ENCODE measurements at places on chromosomes 7 and 10.

GRCh38 chr7:20199015-20199737 is 18.0 kb downstream of the MACC1 start:
- H3K36me3 ChIP-seq: no peaks in the 10 kb centered on the region
- peak overlapping the region; percentile 32 for H3K4me3 ChIP-seq
- peaks cover 53% of the 10 kb centered on the region for H3K4me1 ChIP-seq

DNA sequence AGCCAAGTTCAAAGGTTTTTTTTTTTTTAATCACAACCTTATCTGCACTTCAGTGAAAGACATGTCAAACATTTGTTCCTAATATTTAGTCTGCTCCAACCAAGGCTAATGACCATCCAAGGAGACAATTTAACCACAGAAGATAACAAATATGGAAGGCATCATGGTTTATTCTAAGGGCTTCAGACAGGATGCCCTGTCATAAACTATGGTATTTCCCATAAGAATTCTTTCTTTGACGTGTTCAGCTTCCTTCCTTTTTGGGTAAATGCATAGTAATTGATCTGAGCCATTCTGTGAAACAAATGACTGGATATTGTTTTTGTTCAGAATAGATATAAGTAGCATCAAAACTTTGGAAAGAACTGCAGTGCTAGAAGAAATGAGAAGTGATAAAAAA is 326.5 kb upstream of the AOAH start:
- no peaks in the 10 kb centered on the region for H3K27me3 ChIP-seq
- peaks cover 6% of the 10 kb centered on the region for H3K4me1 ChIP-seq
- no peak overlapping the region for H3K27ac ChIP-seq
- H3K4me3 ChIP-seq: no peak overlapping the region
- DNase-seq: no peak
- peaks cover 5% of the 10 kb centered on the region for H3K36me3 ChIP-seq

GRCh38 chr10:98533746-98534445 is 87.2 kb upstream of the HPS1 start:
- no peak overlapping the region for H3K4me3 ChIP-seq
- DNase-seq: no peak
- H3K4me1 ChIP-seq: no peaks in the 10 kb centered on the region
- no peaks in the 10 kb centered on the region for H3K27me3 ChIP-seq
- no peaks in the 10 kb centered on the region for H3K36me3 ChIP-seq

GRCh38 chr7:127654404-127655394 is 2.7 kb downstream of the SND1 start:
- H3K36me3 ChIP-seq: peaks cover 11% of the 10 kb centered on the region
- H3K4me3 ChIP-seq: peak overlapping the region; percentile 3
- DNase-seq: no peak
- H3K27ac ChIP-seq: peak overlapping the region; percentile 74
- H3K27me3 ChIP-seq: no peaks in the 10 kb centered on the region

GRCh38 chr10:18456984-18457383 is 194.4 kb downstream of the NSUN6 start:
- no peaks in the 10 kb centered on the region for H3K4me1 ChIP-seq
- no peak for DNase-seq
- H3K36me3 ChIP-seq: no peaks in the 10 kb centered on the region
- no peak overlapping the region for H3K27ac ChIP-seq

GRCh38 chr7:2967253-2967652 is 76.4 kb downstream of the CARD11 start:
- H3K36me3 ChIP-seq: no peaks in the 10 kb centered on the region
- H3K4me1 ChIP-seq: peaks cover 6% of the 10 kb centered on the region
- no peak for DNase-seq
- H3K27me3 ChIP-seq: no peaks in the 10 kb centered on the region
- no peak overlapping the region for H3K4me3 ChIP-seq

DNA sequence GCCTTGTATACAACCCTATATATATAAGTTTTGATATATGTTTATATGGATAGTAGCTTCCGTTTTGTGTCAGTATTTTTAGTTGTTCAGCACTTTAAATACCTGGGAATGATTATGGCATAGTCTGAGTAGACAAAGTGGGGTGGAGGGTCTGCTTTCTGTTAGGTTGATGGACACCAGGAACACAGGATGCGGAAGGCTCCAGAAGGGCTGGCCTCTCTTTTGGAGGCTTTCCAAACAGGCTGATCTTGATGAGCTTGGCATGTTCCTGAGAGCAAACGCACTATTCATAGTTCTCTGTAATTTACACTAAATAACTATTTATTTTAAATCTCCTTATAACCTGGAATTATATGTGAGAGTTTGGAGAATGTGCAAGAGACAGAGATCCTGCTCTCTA is 12.7 kb downstream of the AKR1E2 start:
- no peak for DNase-seq
- H3K27ac ChIP-seq: no peak overlapping the region
- H3K4me3 ChIP-seq: no peak overlapping the region
- no peaks in the 10 kb centered on the region for H3K27me3 ChIP-seq

GRCh38 chr7:152607007-152607406 is 68.9 kb downstream of the XRCC2 start:
- no peak for DNase-seq
- no peaks in the 10 kb centered on the region for H3K4me1 ChIP-seq
- H3K27ac ChIP-seq: no peak overlapping the region
- H3K4me3 ChIP-seq: no peak overlapping the region

GRCh38 chr7:116526897-116527296 is 2.1 kb downstream of the CAV1 start:
- peaks cover 58% of the 10 kb centered on the region for H3K27me3 ChIP-seq
- H3K4me1 ChIP-seq: peaks cover 22% of the 10 kb centered on the region
- H3K27ac ChIP-seq: no peak overlapping the region
- no peak for DNase-seq
- no peak overlapping the region for H3K4me3 ChIP-seq
- H3K36me3 ChIP-seq: no peaks in the 10 kb centered on the region

GRCh38 chr7:148290538-148290937 is 300.0 kb upstream of the C7orf33 start:
- H3K27ac ChIP-seq: no peak overlapping the region
- H3K27me3 ChIP-seq: no peaks in the 10 kb centered on the region
- H3K4me3 ChIP-seq: no peak overlapping the region
- no peak for DNase-seq

DNA sequence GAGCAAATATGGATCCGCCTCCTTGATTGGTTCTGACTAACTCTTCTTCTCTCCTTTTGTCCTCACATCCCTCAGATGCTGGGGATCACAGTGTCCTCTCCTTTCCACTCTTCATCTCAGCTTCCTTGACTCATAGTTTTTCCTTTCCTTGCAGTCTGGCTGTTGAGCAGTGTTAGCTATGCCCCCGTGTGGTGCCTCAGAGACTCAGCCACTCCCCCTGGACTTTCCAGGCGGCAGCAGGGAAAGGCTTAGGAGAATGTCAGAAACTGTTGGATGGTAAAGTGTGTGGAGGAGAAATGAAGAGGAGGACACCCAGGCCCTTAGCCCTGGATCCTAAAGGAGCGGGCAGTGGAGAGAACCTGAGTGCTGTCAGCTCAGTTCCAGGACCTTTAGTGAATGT is 267.5 kb downstream of the CELF2 start:
- H3K27ac ChIP-seq: peak overlapping the region; percentile 70
- H3K4me3 ChIP-seq: no peak overlapping the region
- DNase-seq: no peak
- H3K36me3 ChIP-seq: peaks cover 91% of the 10 kb centered on the region
- no peaks in the 10 kb centered on the region for H3K27me3 ChIP-seq

- no peak overlapping the region for H3K4me3 ChIP-seq
- peaks cover 6% of the 10 kb centered on the region for H3K4me1 ChIP-seq
- H3K27ac ChIP-seq: no peak overlapping the region
- no peak for DNase-seq
- H3K27me3 ChIP-seq: no peaks in the 10 kb centered on the region
Measured at GRCh38 chr7:132464740-132465139, 111.5 kb downstream of the PLXNA4 start.

- H3K4me3 ChIP-seq: no peak overlapping the region
- DNase-seq: no peak
- H3K36me3 ChIP-seq: no peaks in the 10 kb centered on the region
- no peaks in the 10 kb centered on the region for H3K27me3 ChIP-seq
- no peaks in the 10 kb centered on the region for H3K4me1 ChIP-seq
Measured at GRCh38 chr7:44163591-44163990, 22.5 kb upstream of the MYL7 start.

DNA sequence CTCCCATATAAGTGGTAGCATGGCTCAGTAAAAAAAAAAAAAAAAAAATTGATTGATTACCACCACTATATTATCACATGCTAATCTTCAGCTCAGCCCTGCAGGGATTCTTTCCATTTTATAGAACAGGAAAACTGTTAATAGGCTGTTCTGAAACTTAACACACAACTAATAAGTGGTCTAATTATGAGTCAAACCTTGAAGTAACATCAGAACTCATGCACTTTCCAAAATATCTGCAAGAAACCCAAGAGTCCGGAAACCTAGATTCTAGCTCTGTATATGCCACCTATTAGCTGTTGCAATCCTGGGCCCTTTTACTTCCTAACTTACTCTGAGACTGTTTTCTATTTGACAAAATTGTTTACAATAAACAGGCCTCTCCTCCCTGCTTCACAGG is 23.9 kb downstream of the SEM1 start:
- H3K4me3 ChIP-seq: no peak overlapping the region
- peaks cover 9% of the 10 kb centered on the region for H3K36me3 ChIP-seq
- no peak for DNase-seq
- H3K27ac ChIP-seq: no peak overlapping the region
- no peaks in the 10 kb centered on the region for H3K27me3 ChIP-seq
- peaks cover 16% of the 10 kb centered on the region for H3K4me1 ChIP-seq

- no peaks in the 10 kb centered on the region for H3K4me1 ChIP-seq
- no peak overlapping the region for H3K4me3 ChIP-seq
- no peak for DNase-seq
- no peaks in the 10 kb centered on the region for H3K27me3 ChIP-seq
Measured at GRCh38 chr10:78335371-78335690, 301.7 kb downstream of the RPS24 start.

GRCh38 chr10:118114992-118115391 is 68.3 kb upstream of the RAB11FIP2 start:
- no peak overlapping the region for H3K27ac ChIP-seq
- H3K36me3 ChIP-seq: no peaks in the 10 kb centered on the region
- H3K4me3 ChIP-seq: no peak overlapping the region

DNA sequence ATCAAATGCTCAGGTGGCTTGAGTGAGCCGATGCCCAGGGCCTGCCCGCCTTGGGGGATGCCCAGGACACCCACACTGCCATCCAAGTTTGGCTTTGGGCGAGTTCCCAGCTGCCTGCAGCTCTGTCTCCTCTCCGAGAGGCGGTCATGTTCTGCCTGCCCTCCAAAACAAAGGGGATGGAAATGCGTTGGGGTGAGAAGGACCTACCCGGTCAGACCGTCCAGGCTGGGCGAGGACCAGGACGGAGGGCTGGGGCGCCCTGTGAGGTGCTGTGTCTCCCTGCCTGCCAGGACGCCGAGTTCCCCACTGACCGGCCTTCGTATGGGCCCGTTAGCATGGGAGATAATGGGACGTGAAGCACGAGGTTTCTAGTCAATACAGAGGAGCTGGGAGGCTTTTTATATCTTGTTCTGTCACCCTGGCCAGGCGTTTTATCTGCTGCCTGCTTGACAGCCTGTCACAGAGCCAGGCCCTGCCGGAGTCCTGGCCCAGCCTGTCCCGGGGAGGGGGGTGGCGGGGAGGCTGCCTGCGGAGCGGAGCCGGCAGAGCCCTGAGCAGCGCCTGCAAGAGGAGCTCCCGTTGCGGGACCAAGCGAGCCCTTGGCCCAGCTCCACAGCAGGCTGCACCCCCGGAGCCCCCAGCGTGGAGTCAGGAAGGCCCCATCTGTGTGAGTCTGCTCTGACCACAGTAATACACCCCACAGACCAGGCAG is 22.0 kb upstream of the ELFN1 start:
- no peaks in the 10 kb centered on the region for H3K4me1 ChIP-seq
- no peak overlapping the region for H3K27ac ChIP-seq
- H3K4me3 ChIP-seq: no peak overlapping the region
- no peak for DNase-seq
- no peaks in the 10 kb centered on the region for H3K36me3 ChIP-seq
- H3K27me3 ChIP-seq: no peaks in the 10 kb centered on the region

DNA sequence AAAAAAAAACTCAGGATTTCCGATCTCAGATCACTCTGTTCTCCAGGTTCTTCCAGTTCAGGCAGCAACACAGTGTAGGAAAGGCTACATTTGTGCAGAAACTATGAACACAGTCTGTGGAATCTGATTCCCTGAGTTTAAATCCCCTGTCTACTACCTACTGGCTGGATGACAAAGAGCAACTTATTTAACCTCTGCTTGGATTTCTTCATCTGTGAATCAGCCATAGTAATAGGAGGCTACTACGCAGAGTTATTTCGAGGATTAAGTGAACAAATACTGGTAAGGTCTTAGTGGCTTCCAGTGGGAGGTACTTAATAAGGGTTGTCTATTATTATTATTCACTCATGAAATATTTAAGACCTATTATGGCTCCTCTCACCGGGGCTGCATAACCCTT is 44.3 kb upstream of the PDCD4 start:
- DNase-seq: no peak
- no peaks in the 10 kb centered on the region for H3K4me1 ChIP-seq
- no peak overlapping the region for H3K27ac ChIP-seq
- H3K4me3 ChIP-seq: no peak overlapping the region
- H3K27me3 ChIP-seq: no peaks in the 10 kb centered on the region
- H3K36me3 ChIP-seq: no peaks in the 10 kb centered on the region

DNA sequence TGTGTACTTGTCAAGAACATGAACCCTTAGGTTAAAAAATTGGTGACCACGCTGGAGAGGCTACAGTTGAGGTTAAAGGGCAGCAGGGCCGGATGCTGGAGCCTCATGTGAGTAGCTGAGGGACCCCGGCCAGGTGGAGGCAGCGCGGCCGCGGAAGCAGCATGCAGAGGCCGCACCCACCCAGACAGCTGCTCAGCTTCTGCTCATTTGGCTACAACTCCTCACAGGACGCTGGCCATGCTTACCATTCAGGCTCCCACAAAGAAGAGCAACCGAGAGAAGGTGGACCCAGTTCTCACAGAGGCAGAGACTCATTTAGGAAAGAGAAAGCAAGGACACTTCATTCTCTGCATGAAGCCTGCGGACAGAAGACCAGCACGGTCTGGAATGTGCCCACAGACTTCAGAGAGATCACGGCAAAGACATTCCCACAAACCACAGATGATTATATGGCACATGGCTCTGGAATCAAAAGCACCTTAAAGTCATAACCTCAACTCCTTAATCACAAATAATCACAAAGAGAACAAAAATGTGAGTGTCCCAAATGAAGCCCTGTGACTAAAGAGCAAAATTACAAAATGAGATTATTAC is 94.4 kb downstream of the VOPP1 start:
- DNase-seq: no peak
- no peak overlapping the region for H3K27ac ChIP-seq
- H3K4me3 ChIP-seq: no peak overlapping the region
- H3K36me3 ChIP-seq: peaks cover 34% of the 10 kb centered on the region

DNA sequence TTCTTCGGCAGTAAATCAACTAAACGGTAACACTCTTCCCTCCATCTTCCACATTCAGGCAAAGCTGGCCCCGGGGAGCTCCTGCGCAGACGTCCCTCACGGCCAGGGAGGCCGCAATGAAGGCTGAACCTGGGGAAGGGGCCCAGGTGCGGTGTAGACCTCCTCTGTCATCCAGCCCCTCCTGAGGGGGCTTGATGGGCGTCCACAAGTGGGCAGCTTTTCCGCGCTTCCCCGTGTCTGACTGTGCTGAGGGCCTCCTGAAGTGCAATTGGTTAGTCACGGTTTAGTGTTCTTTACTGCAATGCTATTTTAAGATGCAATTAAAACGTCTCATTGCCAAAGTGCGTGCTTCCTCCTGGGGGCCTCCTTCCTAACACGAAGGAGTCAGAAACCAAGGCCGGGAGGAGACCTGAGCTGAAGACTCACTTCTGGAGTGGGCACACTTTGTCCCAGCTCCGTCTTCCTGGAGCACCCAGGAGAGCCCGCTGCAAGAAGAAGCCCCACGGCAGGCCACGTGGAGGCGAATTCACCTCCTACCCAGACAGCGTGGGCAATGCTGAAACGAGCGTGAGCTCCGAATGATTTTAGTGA is 173.3 kb downstream of the ELFN1 start:
- no peak overlapping the region for H3K27ac ChIP-seq
- DNase-seq: no peak
- H3K36me3 ChIP-seq: peaks cover 19% of the 10 kb centered on the region
